Testis (tissue), 5 donors: ENCODE measurements at places on chromosomes 11 and 22. TPM values are rescaled to one million over a fixed set of nuclear protein-coding genes. Genes with fewer than 3 reads are reported as not detected.

Gene MS4A5
- total RNA-seq, result 17.9 TPM

Gene ACR
- 49.5 TPM for total RNA-seq

Gene SRSF8
- 37.2 TPM for total RNA-seq

Gene ALG12
- total RNA-seq, result 18.3 TPM

Gene RPS25
- total RNA-seq, result 873 TPM

GRCh38 chr11:14270690-14271542, 88.1 kb downstream of the RRAS2 start:
- H3K27ac ChIP-seq, result no peak overlapping the region
- no peaks in the 10 kb centered on the region for H3K4me1 ChIP-seq
- DNase-seq, result no peak
- H3K36me3 ChIP-seq, result no peaks in the 10 kb centered on the region

DNA sequence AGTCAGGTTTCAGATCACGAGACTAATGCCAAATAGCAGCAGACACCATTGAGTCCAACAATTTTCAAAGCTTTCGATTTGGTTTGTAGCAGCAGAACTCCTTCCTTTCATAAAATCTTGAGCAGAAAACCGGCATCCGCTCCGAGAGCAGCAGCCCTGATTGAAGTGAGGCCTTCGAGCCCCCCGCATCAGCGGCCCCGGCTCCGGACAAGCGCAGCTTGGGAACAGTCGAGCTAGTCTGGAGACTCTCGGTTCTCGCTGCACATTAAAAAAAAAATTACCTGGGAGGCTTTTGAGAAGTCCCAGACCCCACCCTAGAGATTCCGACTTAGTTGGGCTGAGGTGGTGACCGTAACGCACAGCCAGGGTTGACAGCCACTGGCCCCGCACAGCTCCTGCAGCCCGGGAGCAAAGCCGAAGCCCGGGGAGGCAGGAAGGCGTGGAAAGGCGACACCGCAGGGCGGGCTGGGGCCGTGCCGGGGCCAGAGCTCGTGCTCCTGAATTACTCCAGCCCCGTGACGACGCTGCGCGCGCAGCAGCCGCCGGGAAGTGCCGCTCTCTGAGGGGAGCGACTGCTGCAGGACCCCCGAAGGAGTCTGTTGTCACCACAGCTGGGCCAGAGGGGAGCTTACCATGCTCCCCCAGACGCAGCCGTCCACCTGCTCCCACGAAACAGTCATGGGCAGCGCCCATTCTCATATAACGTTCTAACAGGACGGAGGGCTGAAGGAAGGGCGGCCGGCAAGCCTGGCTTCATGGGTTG, 57.8 kb downstream of the SPATA19 start:
- no peaks in the 10 kb centered on the region for H3K36me3 ChIP-seq
- peak overlapping the region; percentile 58 for H3K4me3 ChIP-seq
- DNase-seq, result peak; percentile 60
- H3K27me3 ChIP-seq, result no peaks in the 10 kb centered on the region
- H3K4me1 ChIP-seq, result no peaks in the 10 kb centered on the region
- H3K27ac ChIP-seq, result peak overlapping the region; percentile 24

- H3K27ac ChIP-seq, result no peak overlapping the region
- DNase-seq, result no peak
- H3K36me3 ChIP-seq, result no peaks in the 10 kb centered on the region
- peaks cover 15% of the 10 kb centered on the region for H3K4me1 ChIP-seq
- H3K27me3 ChIP-seq, result no peaks in the 10 kb centered on the region
Measured at GRCh38 chr11:62418136-62418535, 697 bp upstream of the SCGB1A1 start.

GRCh38 chr11:132866783-132867545, 665.3 kb downstream of the OPCML start:
- no peaks in the 10 kb centered on the region for H3K4me1 ChIP-seq
- no peak overlapping the region for H3K4me3 ChIP-seq
- no peak for DNase-seq
- H3K36me3 ChIP-seq, result no peaks in the 10 kb centered on the region
- H3K27me3 ChIP-seq, result no peaks in the 10 kb centered on the region

DNA sequence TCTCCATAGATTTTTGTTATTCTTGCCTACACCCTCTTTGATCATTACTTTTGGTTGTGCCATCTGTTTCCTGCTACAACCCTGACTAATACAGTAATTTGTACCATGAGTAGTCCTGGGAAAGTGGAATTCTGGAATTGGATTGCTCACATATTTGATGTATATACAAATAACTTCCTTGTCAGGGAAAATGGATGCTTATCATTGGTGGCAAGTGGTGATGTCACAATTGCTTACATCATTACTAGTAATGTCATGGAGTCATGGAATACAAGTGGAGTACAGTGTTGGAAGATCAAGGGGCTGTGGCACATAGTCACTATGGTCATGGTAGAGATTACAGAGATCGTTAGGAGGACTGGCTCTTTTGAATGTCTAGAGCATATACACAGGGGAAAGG, 24.4 kb downstream of the AASDHPPT start:
- no peaks in the 10 kb centered on the region for H3K27me3 ChIP-seq
- no peak overlapping the region for H3K4me3 ChIP-seq
- no peaks in the 10 kb centered on the region for H3K36me3 ChIP-seq
- no peak overlapping the region for H3K27ac ChIP-seq
- no peak for DNase-seq

- DNase-seq, result no peak
- H3K36me3 ChIP-seq, result no peaks in the 10 kb centered on the region
- no peak overlapping the region for H3K4me3 ChIP-seq
- H3K27ac ChIP-seq, result no peak overlapping the region
- H3K4me1 ChIP-seq, result no peaks in the 10 kb centered on the region
Measured at GRCh38 chr11:15027011-15027410, 46.4 kb upstream of the CALCB start.

- no peaks in the 10 kb centered on the region for H3K27me3 ChIP-seq
- no peak overlapping the region for H3K27ac ChIP-seq
- DNase-seq, result no peak
- no peaks in the 10 kb centered on the region for H3K4me1 ChIP-seq
- no peak overlapping the region for H3K4me3 ChIP-seq
Measured at GRCh38 chr11:44875037-44875436, 75.6 kb downstream of the TP53I11 start.

DNA sequence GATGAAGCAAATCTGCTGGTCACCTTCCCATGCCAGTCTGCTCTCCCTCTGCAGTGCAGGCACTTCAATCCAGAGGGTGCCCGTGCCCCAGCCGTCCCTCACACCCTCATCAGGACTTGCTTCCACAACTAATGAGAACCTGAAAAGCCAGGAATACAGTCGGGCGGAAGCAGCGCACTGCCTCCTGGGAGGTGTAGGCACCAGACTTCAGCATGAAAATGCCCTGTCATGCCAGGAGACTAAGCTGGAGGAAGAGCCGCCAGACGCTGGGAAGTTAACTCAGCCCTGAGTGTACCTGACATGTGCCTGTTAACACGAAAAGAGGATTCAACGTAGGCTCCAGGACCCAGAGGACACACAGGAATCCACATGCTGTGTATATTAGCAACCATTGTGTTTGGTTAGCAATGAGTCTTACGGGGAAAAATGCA, 40.1 kb upstream of the FLI1 start:
- H3K27ac ChIP-seq, result no peak overlapping the region
- DNase-seq, result peak; percentile 30

- no peak overlapping the region for H3K4me3 ChIP-seq
- no peaks in the 10 kb centered on the region for H3K4me1 ChIP-seq
- no peaks in the 10 kb centered on the region for H3K36me3 ChIP-seq
- DNase-seq, result no peak
Measured at GRCh38 chr11:112457532-112457931, 196.9 kb upstream of the PLET1 start.

GRCh38 chr22:29782061-29782845, 15.1 kb downstream of the UQCR10 start:
- no peak overlapping the region for H3K4me3 ChIP-seq
- H3K27me3 ChIP-seq, result no peaks in the 10 kb centered on the region
- peaks cover 34% of the 10 kb centered on the region for H3K4me1 ChIP-seq
- H3K27ac ChIP-seq, result peak overlapping the region; percentile 69
- H3K36me3 ChIP-seq, result no peaks in the 10 kb centered on the region
- peak; percentile 45 for DNase-seq

DNA sequence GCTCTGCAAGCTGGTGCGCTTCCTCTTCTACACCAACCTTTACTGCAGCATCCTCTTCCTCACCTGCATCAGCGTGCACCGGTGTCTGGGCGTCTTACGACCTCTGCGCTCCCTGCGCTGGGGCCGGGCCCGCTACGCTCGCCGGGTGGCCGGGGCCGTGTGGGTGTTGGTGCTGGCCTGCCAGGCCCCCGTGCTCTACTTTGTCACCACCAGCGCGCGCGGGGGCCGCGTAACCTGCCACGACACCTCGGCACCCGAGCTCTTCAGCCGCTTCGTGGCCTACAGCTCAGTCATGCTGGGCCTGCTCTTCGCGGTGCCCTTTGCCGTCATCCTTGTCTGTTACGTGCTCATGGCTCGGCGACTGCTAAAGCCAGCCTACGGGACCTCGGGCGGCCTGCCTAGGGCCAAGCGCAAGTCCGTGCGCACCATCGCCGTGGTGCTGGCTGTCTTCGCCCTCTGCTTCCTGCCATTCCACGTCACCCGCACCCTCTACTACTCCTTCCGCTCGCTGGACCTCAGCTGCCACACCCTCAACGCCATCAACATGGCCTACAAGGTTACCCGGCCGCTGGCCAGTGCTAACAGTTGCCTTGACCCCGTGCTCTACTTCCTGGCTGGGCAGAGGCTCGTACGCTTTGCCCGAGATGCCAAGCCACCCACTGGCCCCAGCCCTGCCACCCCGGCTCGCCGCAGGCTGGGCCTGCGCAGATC, 16.5 kb downstream of the P2RY2 start:
- no peaks in the 10 kb centered on the region for H3K4me1 ChIP-seq
- no peaks in the 10 kb centered on the region for H3K36me3 ChIP-seq
- no peak overlapping the region for H3K4me3 ChIP-seq
- DNase-seq, result no peak
- no peaks in the 10 kb centered on the region for H3K27me3 ChIP-seq

DNA sequence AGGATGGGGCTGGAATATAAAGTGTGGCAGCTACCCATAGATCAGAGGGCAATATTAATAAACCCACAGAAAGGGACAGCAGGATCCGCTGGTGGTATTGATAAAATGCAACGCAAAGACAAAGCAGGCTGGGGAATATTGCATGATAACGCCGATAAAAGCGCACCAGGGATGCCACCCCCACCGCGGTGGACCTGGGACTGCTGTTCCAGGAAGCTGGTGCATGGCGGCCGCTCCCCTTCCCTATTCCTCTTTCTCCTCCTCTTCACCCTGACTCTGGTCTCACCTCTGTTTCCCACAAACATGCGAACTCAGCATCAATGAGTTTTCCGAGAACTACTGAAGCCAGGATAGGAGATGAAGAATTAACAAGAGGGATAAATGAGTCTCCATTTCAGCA, 20.2 kb downstream of the SPATA19 start:
- no peak for DNase-seq
- H3K4me3 ChIP-seq, result no peak overlapping the region
- no peaks in the 10 kb centered on the region for H3K27me3 ChIP-seq
- H3K27ac ChIP-seq, result no peak overlapping the region

- peak; percentile 11 for DNase-seq
- H3K27me3 ChIP-seq, result no peaks in the 10 kb centered on the region
- no peaks in the 10 kb centered on the region for H3K36me3 ChIP-seq
- no peak overlapping the region for H3K27ac ChIP-seq
- H3K4me3 ChIP-seq, result no peak overlapping the region
- H3K4me1 ChIP-seq, result peaks cover 17% of the 10 kb centered on the region
Measured at GRCh38 chr11:72226701-72227100, 2.1 kb downstream of the INPPL1 start.

DNA sequence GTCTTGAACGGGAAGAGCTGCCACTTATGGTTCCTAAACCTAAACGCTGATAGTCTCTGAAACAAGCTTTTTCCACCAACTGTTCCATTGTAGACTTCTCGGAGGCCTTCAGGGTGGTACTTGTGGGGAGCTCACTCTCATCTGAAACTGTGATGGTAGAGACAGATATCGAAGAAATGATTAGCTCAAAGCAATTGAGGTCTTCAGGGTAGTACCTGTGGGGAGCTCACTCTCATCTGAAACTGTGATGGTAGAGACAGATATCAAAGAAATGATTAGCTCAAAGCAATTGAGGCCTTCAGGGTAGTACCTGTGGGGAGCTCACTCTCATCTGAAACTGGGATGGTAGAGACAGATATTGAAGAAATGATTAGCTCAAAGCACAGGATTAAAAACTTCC, 175.7 kb downstream of the SWAP70 start:
- no peak overlapping the region for H3K27ac ChIP-seq
- no peaks in the 10 kb centered on the region for H3K4me1 ChIP-seq
- no peak for DNase-seq

- H3K27me3 ChIP-seq, result no peaks in the 10 kb centered on the region
- peak overlapping the region; percentile 80 for H3K4me3 ChIP-seq
- peak overlapping the region; percentile 3 for H3K27ac ChIP-seq
- peaks cover 37% of the 10 kb centered on the region for H3K4me1 ChIP-seq
- DNase-seq, result peak; percentile 57
Measured at GRCh38 chr22:40178417-40179409, 988 bp downstream of the TNRC6B start.

GRCh38 chr22:29258407-29259252, 9.2 kb downstream of the RHBDD3 start:
- no peak for DNase-seq
- peaks cover 6% of the 10 kb centered on the region for H3K4me1 ChIP-seq
- no peaks in the 10 kb centered on the region for H3K27me3 ChIP-seq
- no peak overlapping the region for H3K27ac ChIP-seq

DNA sequence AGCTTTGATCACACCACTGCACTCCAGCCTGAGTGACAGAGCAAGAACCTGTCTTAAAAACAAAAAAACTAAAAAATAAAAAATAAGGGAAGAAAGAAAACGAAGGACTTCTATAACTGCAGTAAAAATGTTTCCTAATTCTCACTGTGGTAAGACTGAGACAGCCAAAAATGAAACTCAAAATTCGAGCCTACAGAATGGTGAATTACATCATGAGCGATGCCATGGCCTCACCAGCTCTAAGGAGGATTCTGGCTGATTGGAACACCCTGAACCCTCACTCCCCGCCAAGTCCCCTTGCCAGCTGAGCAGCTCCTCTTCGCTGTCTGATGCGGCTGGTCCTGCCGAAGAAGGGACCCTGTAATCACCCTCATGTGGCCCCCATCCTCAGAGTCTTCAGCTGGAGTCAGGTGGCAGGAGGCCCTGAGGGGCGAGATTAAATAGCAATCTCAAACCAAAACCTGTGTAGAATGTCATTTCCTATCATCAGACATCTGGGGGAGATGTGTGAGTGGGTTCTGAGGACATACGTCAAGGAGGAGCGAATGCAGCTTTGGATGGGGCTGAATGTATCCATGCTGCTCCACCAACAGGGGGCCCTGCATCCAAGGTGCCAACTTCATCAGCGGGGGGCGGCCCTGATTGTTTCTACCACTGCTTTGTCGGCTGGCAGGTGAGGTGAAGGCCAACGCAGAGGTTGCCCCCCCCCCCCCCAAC, 29.2 kb downstream of the PDGFB start:
- H3K4me1 ChIP-seq, result no peaks in the 10 kb centered on the region
- DNase-seq, result no peak
- H3K36me3 ChIP-seq, result no peaks in the 10 kb centered on the region
- H3K27ac ChIP-seq, result no peak overlapping the region
- no peaks in the 10 kb centered on the region for H3K27me3 ChIP-seq

GRCh38 chr11:27902981-27903624, 202.8 kb upstream of the BDNF start:
- no peak overlapping the region for H3K27ac ChIP-seq
- no peaks in the 10 kb centered on the region for H3K27me3 ChIP-seq
- no peaks in the 10 kb centered on the region for H3K4me1 ChIP-seq
- H3K36me3 ChIP-seq, result no peaks in the 10 kb centered on the region
- no peak overlapping the region for H3K4me3 ChIP-seq

- H3K27me3 ChIP-seq, result no peaks in the 10 kb centered on the region
- peak; percentile 72 for DNase-seq
- H3K4me1 ChIP-seq, result no peaks in the 10 kb centered on the region
- H3K27ac ChIP-seq, result no peak overlapping the region
- no peak overlapping the region for H3K4me3 ChIP-seq
- no peaks in the 10 kb centered on the region for H3K36me3 ChIP-seq
Measured at GRCh38 chr22:37267135-37267587, 15.1 kb upstream of the CYTH4 start.
